ENCODE measurements at places on chromosomes 13 and 19.

DNA sequence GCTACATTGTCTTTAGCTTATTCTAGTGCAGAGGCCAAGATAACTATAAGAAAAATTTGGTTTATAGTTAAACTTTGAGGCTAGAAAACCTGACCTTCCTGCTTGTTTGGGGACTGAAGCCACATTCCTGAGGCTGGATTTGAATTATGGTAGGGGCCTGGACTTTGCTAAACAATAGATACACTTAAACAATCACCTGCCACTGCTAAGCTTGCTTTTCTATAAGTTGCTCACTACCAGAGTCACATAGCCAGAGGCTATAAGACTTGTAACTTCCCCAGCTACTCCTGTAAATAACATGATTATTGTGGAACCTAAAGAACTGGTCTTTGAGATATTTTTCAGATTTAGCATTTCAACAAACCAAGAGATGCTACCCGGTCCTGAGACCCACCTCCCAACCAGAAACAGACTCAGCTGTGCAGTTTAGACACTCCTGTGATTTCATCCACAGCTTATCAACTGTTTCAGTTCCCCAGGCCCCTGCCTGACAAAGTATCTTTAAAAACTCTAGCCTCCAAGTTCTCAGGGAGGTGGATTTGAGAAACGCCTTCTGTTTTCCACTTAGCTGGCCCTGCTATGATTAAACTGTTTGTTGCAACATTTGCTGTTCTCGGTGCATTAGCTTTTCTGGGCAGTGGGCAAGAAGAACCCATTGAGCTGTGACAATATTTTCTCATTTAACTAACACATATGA, 77.7 kb downstream of the MIPEP start:
- DNase-seq = no peak

DNA sequence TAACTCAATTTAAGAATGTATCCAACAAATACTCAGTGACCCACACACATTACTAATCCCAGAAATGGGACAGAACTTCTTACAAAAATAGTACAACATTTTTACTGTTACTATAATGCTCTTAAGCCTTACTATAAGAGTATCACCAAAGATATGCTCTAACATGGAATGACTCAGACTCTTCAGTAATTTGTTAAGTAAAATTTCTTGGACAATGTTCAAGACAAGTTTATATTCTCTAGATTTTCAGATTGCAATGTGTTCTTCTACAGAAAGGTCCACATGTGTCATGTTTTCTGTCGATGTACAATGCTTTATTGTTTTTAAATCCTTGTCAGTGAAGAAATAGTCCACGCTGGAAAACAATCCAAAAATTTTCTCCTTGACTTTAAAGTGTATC, 66.3 kb upstream of the RFXAP start:
- DNase-seq = no peak

GRCh38 chr13:57346786-57347185, 179.8 kb downstream of the PRR20E start:
- DNase-seq = no peak

DNA sequence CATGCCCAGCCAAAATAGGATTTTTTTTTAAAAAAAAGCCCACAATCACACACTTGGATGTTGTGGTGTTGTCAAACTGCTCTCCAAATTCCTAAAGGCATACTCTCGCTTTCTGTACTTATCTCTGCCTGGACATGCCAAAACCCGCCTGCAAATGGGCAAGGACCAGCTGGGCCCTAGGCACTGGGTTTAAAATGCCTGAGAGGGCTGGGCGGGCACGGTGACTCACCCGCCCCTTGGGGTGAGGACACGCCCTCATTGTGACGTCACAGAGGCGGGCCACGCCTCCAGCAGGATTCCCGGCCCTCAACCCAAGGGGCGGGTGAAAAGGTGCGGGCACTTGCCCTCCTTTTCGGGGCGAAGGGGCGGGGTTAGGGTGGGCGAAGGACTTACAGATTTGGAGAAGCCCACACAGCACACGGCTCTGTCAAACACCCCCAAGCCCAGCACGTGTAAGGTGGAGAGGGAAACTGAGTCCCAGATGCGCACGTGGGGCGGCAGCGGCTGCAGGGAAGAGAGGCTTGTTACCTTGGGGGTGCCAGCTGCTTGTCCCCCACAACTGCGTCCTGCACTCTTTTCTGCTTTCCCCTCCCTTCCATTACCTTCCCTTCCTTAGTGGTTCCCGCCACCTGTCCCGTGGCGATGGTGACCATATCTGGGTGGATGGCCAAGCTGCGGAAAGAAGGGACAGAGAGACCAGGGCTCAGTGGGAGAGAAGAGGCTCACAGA, 6.6 kb downstream of the EML2 start:
- DNase-seq = peak; percentile 76

GRCh38 chr19:35098413-35099049, 17.1 kb upstream of the FXYD3 start:
- no peak for DNase-seq

GRCh38 chr13:105442949-105443699, 1092.3 kb downstream of the EFNB2 start:
- no peak for DNase-seq

DNA sequence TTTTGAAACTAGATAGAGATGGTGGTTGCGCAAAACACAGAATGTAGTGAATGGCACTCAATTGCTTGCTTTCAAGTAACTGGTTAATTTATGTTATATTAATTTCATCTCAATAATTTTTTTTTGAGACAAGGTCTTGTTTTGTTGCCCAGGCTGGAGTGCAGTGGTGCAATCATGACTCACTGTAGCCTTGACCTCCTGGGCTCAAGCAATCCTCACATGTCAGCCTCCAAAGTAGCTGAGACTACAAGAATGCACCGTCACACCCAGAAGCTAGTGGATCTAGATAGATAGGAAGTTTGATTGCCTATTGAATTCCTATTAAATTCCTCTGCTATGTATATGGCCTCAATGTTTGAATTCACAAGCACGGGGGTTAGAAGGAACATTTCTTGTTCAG, 26.4 kb upstream of the ADGRE2 start:
- DNase-seq = no peak

DNA sequence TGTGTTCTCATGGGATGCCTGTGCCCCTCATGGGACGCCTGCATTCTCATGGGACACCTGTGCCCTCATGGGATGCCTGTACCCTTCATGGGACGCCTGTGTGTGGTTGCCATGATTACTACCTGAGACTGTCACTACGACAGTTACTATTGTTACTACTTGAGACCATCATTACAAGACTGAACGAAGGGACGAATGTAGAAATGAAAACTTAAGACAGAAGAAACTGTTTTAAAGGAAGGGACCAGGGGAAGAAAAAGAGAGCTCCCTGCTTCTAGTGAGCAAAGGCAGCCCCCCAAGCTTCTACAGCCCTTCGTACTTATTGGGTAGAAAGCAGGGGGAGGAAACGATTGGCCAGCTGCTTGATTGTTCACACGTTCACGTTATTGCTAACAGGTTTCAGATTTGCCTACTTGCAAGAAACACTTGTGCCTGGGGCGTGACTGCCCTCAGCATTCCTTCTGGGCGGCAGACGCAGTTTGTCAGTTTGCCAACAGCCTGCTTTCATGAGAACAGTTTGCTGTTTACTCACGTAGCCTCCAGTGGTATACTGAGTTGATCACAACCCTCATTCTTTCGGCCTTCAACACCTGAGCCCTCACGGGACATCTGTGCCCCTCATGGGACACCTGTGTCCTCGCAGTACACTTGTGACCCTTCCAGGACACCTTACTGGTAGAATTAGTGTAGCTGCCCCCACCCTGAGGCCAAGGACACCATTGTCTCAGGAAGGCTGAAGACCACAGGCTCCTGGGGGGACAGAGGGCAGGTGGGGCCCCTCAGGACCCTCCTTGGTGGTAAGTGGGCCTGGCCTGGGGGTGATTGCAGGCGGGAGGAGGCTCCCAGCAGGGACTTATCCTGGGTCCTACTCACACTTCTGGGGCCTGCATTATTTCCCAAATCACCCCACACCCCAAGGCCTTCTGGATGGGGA, 2.5 kb upstream of the S1PR4 start:
- no peak for DNase-seq

DNA sequence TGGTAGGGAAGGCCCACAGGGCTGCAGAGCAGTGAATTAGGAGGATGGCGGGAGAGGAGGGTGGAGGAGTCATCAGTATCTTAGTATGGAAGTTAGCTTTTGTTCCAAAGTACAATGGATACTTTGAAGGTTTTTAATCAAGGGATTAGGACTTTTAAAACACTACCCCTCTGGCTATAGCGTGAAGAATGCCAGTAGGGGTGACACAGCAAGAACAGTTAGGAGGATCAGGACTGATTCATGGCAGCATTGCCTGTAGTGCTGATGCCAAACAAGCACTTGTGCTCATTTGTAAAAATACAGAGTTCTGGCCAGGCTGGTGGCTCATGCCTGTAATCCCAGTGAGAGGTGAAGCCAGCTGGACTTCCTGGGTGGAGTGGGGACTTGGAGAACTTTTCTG, 46.2 kb downstream of the SKA3 start:
- no peak for DNase-seq

- DNase-seq = no peak
These were observed 40.6 kb upstream of the FAM216B start for GRCh38 chr13:42740753-42741152.

DNA sequence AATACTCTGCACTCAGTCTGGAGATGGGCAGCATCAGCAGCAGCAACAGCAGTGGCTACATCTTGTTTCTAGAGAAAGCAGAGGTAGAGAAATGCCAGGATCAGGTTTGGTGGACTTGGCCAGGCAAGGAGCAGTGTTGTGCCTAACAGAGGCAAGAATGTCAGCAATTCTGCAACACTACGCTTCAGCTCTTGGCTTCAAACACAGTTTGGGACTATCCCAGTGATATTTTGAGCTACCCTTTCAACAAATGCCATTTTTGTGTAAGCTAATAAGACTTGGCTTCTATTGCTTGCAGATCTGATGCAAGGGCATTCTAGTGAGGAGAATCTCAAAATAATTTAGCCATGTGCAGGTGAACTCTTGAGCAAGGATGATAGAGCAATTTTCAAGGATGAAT, 271.3 kb downstream of the PCDH20 start:
- DNase-seq = no peak

DNA sequence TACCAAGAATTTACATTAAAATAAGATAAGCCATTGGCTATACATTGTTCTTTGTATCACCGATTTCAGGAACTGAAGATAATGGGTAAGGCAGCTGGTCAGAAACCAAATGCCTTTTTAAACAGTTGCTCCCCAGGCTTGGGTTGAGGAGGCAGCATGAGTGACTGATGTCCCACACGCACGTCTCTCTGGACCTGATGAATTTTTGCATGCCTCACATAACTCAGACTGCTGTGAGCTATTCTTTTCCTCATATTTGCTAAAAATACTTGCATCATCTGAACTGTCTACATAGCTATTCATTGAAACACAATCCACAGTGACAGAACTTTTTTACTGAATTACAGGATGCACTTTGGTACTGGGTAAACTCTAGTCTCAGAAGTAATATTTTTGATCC, 123.6 kb upstream of the MAB21L1 start:
- no peak for DNase-seq

- no peak for DNase-seq
These were observed 807.7 kb upstream of the GPC6 start for GRCh38 chr13:92418818-92419412.

DNA sequence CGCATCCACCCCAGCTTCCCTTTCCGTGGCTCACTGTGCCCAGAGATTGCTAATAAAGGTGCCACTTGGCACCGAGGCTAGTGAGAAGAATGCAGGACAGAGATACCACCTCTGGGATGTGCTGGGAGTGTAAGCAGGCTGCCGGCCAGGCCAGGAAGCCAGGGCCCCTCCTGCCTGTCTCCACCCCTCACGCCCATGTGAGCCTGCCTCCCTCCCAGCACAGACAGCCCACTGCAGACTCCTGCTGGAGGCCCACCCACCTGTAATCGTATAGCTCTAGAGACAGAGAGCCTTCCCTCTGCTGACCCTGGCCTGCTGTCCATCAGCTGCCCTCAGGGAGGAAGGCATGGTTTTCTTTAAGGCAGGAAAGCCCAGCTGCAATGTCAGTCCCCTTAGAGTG, 13.9 kb downstream of the VSTM2B start:
- no peak for DNase-seq

DNA sequence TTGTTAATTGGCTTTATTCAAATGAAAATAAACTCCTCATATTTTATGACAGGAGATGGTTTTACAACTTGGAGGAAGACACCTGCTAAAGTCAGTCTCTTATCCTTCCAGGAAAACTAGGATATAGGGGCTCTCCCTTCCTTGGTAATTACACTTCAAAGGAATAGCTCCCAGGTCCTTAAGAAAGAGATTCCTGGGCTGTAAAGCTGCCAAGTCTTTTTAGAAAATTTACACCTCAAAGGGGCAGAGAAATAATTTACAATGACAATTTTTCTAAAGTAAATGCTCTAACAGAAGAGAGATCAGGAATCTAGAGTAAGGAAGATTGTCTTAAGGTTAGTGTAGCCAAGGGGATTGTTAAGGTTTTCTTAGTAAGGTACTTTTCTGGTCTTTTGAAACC, 1359.0 kb downstream of the OLFM4 start:
- DNase-seq = no peak

- DNase-seq = no peak
These were observed 3.2 kb downstream of the ARHGAP35 start for GRCh38 chr19:46863818-46864629.

GRCh38 chr19:15225760-15226159, 6.5 kb downstream of the EPHX3 start:
- DNase-seq = no peak

DNA sequence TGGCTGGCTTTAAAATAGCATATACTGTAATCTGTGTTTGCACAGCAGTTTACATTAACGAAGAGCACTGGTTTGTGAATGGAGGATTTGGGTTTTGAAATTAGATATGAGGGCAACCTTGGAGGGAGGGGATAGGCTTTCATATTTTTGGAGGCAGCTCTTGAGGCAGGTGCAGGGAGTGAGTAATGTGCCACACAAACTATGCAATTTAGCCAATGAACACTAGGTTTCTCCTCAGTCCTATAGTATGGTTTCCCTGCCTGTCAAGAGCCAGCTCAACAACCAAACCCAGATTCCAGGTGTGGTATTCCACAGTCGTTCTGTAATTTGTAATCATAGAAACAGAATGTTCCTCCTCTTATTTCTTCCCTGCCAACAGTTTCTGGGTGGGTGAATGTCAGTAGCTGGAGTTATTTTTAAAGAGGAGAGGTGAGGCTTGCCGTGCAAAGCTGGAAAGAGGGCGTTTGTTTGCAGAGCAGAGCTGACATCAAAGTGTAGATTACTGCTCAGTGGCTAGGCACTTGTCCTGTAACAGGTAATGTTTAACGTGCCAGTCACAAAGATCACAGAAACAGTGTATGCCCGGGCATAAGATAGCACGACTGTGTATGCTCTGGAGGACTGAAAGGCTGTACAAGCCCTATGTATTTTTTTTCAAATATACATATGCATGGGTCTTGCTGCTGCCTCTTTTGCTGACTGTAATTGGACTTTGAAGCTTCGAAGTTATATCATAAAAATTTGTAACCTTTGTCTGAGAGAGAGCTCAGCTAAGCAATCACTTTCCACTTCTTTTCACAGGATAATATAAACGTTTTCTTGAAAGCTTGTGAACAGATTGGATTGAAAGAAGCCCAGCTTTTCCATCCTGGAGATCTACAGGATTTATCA, 124.2 kb downstream of the LMO7 start:
- no peak for DNase-seq

DNA sequence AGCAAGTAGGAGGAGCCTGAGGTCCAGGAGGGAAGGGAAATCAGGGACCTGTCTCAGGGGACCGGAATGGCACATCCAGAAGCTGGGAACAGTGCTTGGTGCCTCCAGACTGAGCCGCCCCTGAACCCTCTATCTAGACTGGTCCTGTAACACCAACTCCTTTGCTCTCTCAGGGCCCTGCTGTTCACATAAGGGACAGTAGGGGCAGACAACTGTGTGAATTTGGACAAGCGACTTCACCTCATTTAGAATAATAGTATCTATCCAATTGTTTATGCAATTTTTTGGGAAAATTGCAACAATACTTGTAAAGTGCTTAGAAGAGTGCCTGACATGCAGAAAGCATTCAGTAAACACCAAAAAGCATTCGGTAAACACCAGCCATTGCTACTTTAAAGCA, 14.0 kb downstream of the SYMPK start:
- DNase-seq = no peak

All from frontal cortex (tissue), 4 donors.